Testis (tissue), 5 donors: ENCODE measurements at places on chromosomes 2 and 18. TPM values are rescaled to one million over a fixed set of nuclear protein-coding genes. Genes with fewer than 3 reads are reported as not detected.

The ADCYAP1 gene
- polyA plus RNA-seq: 3.1 TPM

The LIMS3 gene
- polyA plus RNA-seq: 2.6 TPM

The ARHGAP25 gene
- polyA plus RNA-seq: 8.2 TPM

The PLGLB2 gene
- not detected for polyA plus RNA-seq

The RESP18 gene
- polyA plus RNA-seq: 1.4 TPM

DNA sequence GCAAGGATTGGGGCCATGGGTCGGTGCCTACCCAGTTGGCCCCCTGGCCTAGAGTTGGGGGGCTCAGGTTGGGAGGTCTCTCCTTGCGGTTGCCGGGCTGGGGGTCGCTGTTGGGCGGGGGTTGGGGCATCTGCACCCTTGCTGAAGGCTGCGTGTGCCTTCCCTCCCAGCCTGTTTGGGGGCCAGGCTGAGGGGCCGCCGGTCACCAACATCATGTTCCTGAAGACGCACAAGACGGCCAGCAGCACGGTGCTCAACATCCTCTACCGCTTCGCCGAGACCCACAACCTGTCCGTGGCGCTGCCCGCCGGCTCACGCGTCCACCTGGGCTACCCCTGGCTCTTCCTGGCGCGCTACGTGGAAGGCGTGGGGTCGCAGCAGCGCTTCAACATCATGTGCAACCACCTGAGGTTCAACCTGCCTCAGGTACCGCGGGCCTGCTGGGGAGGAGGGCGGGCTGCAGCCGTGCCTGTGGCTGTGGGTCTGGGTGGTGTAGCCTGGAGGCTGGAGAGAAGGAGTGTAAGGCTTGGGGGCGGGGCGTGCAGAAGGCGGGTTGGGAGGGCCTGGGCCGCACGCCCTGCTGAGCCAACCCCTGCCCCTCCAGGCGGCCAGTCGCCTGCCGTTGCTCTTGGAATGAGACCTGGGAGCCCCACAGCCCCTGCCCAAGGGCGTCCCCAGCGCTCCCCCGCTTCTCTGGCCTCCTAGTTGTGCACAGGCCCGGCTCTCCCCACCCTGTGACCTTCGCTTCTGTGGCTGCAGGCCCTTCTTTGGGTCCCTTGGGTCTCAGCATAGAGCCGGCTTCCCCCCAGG lies 7.2 kb upstream of the NEU4 start:
- DNase-seq: no peak

GRCh38 chr2:238169048-238169707 lies 10.4 kb downstream of the ERFE start:
- DNase-seq: no peak

DNA sequence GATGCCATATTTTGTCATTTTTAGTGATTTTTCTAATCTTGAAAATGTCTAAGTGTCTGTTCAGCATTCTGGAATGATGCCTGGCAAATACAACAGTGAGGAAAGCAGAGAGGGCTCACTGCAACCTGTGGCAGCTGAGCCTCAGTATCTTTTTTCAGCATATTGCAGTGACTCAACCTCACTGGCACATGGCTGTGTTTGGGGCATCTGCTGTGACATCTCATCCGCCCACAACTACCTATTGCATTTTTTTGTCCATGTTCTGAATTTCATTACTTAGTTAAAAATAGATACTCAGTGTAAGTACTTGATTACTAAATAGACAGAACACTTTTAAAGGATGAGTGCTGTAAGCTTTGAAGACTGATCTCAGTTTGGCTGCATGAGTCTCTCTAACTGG lies 10.7 kb downstream of the BABAM2 start:
- DNase-seq: no peak

DNA sequence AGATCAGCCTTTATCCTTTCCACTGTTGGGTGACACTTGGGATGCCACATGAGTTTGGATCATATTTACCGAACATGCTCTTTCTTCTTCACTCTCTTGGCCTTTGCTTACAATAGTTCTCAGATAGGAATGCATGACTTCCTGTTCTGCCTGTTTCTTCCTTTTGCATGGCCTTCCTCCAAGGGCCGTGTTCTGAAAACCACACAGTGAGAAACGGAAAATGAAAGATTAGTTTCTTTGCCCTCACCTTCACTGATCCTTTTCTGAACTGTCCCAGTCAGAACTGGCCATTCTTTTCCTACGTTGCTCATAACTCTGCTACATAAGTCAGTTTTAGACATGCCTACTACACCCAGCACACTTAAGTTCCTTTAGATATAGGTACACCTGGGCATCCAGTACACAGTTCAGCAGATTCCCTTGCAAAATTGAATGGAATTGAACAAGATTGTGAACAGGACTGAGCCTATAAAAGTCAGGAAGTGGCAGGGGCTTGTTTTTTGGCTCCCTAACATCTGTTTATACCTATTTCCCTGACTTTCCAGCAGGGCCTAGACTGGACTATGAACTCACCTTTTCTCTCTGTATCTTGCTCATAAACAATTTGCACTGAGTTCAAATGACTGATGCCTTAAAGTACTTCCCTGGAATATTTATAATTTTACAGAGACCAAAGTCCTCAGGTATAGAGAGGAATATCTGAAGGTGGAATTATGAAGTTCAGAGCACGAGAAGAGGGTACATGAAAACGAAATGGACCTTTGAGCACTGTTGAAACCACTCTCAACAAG lies 186.4 kb upstream of the ST6GAL2 start:
- DNase-seq: no peak

- DNase-seq: no peak
Observed at GRCh38 chr2:200810998-200811332, 745 bp upstream of the BZW1 start.

GRCh38 chr18:6411382-6411781 lies 3.3 kb downstream of the L3MBTL4 start:
- DNase-seq: no peak

DNA sequence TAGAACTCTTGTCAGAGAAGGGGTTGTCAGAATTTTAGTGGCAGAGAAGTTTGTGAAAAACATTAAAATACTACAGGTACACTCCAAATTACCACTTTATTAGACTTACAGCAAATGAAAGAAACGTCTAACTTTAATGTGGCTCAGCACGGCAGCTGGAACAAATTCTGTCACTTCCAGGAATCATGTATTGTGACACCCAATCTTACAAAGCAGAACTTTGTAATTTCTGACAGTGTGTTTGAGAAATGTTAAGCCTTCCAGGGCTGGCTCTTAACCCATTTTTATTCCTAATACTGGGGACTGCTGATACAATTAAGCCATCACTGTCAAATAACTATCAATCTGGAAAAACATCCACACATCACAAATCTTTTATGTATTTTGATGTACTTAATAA lies 216.4 kb downstream of the ZNF385B start:
- DNase-seq: no peak

- DNase-seq: no peak
Observed at GRCh38 chr18:74775239-74775638, 177.6 kb downstream of the ZNF407 start.

DNA sequence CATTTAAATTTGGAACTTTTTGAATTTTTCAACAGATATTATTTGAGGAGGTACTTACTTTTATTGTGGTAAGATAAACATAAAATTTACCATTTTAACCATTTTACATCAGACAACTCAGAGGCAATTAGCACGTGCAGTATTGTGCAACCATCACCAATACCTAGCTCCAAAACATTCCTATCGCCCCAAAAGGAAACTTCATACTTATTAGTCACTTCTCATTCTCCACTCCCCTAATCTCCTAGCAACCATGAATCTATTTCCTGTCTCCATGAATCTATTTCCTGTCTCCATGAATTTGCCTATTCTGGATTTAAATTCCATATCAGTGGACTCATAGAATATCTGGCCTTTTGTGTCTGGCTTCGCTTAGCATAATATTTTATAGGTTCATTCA lies 69.9 kb upstream of the FAM136A start:
- DNase-seq: no peak

- DNase-seq: peak; percentile 42
Observed at GRCh38 chr2:55232863-55233657, 572 bp downstream of the RPS27A start.

DNA sequence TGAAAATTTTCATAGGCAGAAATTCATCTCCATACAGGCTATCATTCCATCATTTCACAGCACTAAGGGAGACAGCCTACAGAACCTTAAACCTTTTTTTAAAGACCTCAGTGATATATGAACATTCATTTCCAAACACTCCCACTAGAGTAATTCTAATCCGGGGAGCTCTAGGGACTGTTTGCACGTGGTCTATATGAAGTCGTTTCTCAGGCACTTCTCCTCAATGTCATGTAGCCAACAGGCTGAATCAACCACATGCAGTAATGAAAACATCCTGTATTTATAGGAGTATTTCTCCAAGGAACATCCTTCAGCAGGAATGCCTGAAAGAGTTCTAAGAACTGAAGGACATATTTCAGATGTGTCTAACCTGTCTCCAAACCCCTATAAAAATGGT lies 97.3 kb upstream of the CREB1 start:
- DNase-seq: no peak

DNA sequence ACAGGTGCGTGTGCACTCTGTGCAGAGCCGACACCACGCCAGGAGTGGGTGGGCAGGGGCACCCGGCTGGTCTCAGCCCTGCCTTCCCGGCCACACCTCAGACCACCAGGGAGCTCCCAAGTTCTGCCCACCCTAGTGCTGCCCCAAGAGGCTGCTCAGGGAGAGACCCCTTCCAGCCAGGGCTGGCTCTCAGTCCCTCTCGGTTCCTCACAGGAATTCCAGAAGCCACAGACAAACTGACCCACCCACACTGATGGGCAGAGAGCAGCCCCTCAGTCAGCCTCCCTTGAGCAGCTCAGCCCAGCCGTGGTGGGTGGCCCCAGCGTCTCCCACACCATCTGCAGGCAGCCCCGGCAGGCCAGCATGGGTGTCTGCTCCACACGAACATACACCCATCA lies 33.8 kb downstream of the GPC1 start:
- DNase-seq: no peak

GRCh38 chr2:108320326-108320922 lies 31.7 kb downstream of the SULT1C2 start:
- no peak for DNase-seq

GRCh38 chr2:161798027-161798426 lies 173.8 kb downstream of the SLC4A10 start:
- no peak for DNase-seq

- DNase-seq: no peak
Observed at GRCh38 chr2:8454797-8455196, 227.1 kb upstream of the ID2 start.

- DNase-seq: no peak
Observed at GRCh38 chr2:172230332-172230888, 127.7 kb upstream of the DLX2 start.

- DNase-seq: no peak
Observed at GRCh38 chr2:165933211-165933910, 20.2 kb downstream of the TTC21B start.

GRCh38 chr2:207571370-207571769 lies 41.6 kb downstream of the CREB1 start:
- DNase-seq: no peak

GRCh38 chr2:47198985-47199451 lies 43.9 kb upstream of the STPG4 start:
- no peak for DNase-seq

DNA sequence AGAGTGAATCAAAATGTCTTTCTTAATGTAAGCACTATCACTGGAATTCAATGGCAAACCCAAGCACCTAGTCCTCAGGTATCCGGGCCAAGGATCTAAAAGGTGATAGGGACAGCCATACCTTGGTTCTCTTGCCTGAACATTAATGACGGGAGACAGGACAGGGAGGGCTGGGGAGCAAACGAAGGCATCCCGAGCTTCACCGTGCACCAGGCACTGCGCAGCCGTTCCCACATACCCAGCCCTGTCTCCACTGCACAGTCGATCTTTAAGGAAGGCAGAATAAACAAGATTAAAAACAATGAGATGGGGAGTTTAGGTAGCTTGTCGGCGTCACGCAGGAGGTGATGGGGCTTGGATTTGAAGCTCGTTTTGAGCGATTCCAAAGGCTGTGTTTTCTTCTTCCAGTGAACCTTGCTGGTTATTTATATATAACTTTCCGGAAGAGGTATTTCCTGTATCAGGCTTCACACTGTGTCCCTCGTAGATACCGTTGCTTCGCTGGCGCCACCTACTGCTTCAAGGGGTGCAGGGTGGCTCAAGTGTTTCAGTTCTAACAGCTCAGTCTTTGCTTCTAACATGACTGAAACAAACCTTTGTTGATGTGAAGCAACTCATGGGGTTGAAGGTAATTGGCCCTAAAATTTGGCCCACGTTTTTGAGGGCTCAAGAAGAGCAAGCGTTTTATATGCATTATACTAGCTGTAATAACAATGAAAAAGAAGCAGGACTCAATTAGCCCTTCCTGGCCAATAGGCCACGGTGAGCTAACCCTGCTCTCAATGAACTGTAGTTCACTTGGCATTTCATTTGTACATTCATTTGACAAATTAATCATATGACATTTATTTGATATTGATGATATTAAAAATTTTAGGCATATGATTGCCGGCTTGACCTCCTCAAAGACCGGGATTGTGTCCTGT lies 77.4 kb downstream of the DCDC2C start:
- peak; percentile 77 for DNase-seq

DNA sequence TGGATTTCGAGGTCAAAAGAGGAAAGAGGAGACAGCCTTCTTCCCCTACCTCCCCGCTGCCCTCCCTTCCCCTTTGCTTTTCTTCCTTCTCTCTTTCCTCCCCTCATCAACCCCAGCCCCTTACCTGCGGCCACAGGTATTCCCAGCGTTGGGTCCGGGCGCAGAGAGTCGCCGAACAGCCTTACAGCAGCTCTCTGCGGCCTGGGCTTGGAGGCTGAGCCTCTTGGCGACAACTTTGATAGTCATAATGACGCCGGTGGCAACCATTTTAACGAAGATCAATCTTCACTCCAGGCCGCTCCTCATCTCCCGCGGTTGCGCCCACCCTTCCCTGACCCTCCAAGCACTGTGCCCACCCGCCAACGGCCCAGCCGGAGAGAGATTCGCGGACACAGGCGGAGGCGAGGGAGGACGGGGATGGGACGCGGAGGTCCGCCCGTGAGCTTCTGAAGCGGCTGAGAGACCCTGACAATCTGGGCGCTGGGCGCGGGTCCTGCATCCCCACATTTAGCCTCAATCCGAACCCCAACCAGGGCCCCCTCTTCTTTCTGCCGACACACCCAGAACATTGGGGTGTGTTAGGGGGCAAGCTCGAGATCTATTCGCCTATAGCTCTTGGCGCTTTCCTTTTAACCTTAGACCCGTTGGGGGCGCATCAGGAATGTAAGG lies 1.5 kb upstream of the EVX2 start:
- no peak for DNase-seq

DNA sequence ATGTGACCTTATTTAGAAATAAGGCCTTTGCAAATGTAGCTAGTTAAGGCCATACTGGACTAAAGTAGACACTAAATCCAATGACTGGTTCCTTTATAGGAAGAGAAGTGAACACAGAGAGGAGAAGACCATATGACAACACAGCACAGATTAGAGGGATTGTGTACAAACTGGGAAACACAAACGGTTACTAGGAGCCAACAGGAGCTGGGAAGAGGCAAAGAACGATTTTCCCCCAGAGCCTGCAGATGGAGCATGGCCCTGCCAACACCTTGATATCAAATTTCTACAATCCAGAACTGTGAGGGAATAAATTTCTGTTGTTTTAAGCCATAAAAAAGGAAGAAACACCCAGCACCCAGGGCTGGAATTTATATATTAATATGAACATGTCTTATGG lies 38.7 kb upstream of the COL5A2 start:
- no peak for DNase-seq
